ENCODE measurements at places on chromosomes 13 and 19. TPM values are rescaled to one million over a fixed set of nuclear protein-coding genes. Genes with fewer than 3 reads are reported as not detected.

LILRA5 gene
- total RNA-seq = 2.9 TPM

DCT gene
- not detected for total RNA-seq

CLEC4M gene
- total RNA-seq = not detected

MYADM gene
- total RNA-seq = 68.3 TPM

RFXAP gene
- total RNA-seq = 7.4 TPM

YIF1B gene
- total RNA-seq = 32.9 TPM

ZNF135 gene
- total RNA-seq = 5.4 TPM

USPL1 gene
- 18.4 TPM for total RNA-seq

C19orf73 gene
- total RNA-seq = not detected

GRCh38 chr13:33284916-33285315 lies 639 bp downstream of the STARD13 start:
- DNase-seq = no peak

GRCh38 chr19:931860-932647 lies 6.2 kb downstream of the ARID3A start:
- no peak for DNase-seq

- no peak for DNase-seq
Observed at GRCh38 chr13:27495551-27495950, 45.2 kb upstream of the MTIF3 start.

DNA sequence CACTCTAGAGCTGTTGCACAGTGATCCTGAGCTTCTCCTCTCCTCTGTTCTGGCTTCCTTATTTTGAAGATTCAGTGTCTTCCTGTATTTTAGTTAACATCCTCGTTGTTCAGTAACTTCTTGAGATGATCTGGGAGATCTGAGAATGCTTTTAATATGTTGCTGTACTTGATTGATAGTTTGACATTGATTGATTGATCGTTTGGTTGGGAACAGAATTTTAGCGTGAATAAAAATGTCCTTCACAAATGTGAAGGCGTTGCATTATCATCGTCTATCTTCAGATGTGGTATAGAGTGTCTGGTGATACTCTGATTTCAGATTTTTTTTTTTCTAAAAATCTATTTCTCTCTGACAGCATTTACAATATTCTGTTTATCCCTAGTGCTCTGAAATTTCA lies 80.1 kb upstream of the KLF12 start:
- DNase-seq = no peak

- no peak for DNase-seq
Observed at GRCh38 chr19:33731881-33732280, 64.8 kb upstream of the KCTD15 start.

- no peak for DNase-seq
Observed at GRCh38 chr19:38781058-38781457, 7.7 kb upstream of the LGALS7 start.

GRCh38 chr19:41588497-41589209 lies 12.7 kb downstream of the CEACAM21 start:
- DNase-seq = peak; percentile 69

GRCh38 chr13:38686577-38687245 lies at the start of gene FREM2:
Gene FREM2 (plus strand): TSS chr13:38687077. CDS start chr13:38687345, 268 bp downstream.
- no peak for DNase-seq

GRCh38 chr13:49400755-49401659 lies 42.9 kb downstream of the CAB39L start:
- no peak for DNase-seq

DNA sequence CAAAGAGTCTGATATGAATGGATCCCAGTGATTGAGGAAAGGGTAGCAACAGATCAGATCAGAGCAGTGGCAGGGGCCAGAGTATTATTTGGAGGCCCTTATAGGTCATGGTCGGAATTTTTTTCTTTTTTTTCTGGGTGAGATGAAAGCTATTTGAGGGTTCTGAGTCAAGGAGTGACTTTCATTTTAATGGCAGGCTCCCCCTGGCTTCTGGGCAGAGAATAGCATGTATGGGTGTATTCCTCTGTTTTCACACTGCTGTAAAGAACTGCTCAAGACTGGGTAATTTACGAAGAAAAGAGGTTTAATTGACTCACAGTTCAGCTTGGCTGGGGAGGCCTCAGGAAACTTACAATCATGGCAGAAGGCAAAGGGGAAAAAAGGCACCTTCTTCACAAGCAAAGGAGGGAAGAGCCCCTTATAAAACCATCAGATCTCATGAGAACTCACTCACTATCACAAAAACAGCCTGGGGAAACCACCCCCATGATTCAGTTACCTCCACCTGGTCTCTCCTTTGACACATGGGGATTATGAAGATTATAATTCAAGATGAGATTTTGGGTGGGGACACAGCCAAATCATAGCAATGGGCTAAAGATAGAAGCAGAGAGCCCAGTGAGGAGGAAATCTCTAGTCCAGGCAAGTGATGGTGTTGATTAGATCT lies 3.0 kb upstream of the SLC6A16 start:
- no peak for DNase-seq

DNA sequence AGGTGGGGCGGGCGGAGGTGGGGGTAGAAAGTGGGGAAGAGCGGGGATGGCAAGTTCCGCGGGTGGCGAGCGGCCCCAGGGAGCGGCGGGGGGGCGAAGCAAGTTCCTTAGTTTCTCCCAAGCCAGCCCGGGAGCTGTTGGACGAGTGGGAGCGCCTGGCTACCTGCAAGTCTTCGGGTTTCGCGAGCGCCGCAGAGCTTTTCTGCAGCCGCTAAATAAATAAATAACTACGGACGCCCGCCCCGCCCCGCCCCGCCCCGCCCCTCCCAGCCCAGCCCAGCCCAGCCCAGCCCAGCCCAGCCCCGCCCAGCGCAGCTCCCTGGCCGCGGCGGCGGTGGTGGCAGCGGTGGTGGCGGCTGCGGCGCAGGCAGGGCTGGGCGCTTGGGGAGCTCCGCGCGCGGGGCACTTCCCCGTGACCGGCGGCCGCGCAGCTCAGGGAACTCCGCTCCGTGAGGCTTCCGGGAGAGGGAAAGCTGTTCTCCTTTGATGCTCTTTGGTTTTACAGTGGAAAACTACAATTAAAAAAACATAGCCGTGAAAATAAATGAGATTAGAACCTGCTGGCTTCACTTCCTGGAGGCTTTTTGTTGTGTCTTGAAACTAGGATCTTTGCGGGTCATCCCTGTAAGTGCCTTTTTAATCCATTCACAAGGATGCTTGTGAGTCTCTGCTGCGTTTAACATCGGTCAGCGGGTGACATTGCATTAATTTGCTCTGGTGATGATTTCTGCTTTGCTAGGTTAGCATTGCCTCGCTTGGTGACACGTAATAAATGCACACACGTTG lies at the start of gene UBE2L5:
Gene UBE2L5 (plus strand): TSS at position 440 of the 786 bp plus-strand sequence. CDS start 5,498 bp downstream, outside the sequence.
- DNase-seq = no peak

GRCh38 chr13:104310861-104311260 lies 1244.6 kb upstream of the SLC10A2 start:
- no peak for DNase-seq

DNA sequence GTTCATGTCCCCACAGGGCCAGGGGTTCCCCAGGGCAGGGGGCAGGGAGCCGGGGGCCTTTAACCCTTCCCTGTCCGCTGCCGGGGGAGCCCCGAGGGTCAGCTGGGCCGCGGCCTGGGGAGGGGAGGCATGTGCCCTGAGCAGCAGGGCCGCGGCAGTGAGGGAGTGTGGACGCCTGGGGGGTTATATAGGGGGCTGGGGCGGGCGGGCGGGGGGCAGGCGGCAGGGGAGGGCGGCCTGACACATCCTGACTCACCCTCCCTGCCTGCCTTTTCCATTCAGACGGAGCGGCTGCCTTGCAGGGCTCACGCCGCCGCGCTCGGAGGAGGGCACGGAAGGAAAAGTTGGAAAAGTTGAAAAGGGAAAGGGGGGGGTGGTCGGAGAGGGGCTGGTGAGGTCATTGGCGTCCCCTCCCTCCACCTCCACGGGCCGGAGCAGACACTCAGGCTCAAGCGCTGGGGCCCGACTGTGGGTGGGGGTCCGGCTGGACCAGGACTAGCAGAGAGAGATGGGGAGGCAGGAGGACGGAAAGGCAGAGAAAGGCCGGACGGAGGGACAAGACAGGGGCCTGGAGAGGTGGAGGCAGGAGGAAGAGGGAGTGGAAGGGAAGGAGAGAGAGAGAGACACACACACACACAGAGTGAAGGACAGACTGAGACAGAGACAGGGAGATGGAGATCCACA lies at the start of gene IL11:
Gene IL11 (minus strand): TSS at position 159 of the 684 bp plus-strand sequence. CDS start 153 bp downstream, at position 6.
- no peak for DNase-seq

- DNase-seq = no peak
Observed at GRCh38 chr19:37896180-37896579, 10.2 kb downstream of the WDR87 start.

DNA sequence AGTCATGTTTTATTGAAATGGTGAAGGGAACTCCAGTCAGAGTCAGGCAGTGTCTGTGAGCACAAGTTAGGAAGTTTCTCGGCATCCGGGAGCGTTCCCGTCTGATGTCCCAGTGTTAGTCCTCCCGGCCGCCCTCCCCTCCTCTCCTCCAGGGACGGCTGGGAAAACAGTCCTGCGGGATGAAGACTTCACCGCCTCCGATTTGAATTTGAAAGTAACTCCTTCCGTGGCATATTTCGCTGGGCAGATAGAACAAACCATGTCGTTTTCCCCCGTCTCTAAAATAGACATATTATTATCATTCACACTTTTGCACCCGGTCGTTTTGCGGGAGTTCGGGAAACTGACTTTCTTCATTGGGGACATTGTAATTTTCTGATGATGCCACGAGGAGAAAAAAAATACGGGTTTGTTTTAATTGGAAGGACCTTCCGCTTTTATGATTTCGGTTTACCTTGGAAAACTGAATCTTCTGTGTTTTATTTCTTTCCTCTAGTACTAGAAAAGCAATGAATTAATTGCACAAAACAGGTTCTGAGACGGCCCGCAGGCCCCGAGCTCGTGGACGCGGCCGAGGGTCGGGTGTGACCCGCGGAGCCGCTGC lies 76.6 kb downstream of the ZIC5 start:
- DNase-seq = no peak

GRCh38 chr19:41264581-41265394 lies 616 bp downstream of the HNRNPUL1 start:
- no peak for DNase-seq

GRCh38 chr13:32310134-32310706 lies 4.9 kb downstream of the ZAR1L start:
- no peak for DNase-seq

DNA sequence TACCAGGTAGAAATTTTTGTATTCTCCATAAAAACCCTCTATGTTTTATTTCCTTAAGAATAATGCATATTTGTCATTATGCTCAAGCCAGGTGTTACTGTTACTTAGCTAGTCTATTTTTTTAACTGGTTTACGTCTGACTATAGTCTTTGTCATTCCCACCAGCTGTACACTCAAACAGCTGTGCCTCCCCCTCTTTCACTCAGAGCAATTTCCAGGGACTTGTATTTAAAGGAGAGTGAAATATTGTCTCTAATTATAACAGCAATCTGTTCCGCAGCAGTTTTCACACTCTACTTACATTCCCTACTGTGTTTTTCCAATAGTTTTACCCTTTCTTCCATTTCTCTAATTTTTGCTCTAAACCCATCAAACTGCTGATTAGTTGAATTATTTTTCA lies 813.6 kb upstream of the MIR17HG start:
- no peak for DNase-seq

DNA sequence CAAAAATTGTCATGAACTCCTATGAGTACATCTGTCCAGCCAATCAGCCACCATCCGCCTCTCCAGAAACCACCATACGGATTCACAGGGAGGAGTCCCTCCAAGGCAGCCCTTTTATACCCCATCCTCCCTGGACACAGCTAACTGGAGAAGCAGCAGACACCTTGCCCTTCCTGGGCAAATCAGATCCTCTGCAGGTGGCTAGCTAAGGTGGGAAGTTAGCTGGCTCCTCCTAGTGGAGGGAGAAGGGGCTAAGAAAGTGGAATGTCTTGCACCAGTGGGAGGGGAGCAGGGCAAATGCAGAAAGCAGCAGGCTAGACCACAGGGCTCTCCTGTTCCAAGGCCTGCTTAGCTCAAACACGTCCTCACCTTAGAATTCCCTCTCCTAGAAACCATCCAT lies 46.2 kb upstream of the UQCRFS1 start:
- no peak for DNase-seq

All from vagina (tissue), 2 donors.